ENCODE measurements at places on chromosomes 3 and 15.

- DNase-seq: no peak
Measured at GRCh38 chr3:71217640-71218222, 365.8 kb downstream of the FOXP1 start.

DNA sequence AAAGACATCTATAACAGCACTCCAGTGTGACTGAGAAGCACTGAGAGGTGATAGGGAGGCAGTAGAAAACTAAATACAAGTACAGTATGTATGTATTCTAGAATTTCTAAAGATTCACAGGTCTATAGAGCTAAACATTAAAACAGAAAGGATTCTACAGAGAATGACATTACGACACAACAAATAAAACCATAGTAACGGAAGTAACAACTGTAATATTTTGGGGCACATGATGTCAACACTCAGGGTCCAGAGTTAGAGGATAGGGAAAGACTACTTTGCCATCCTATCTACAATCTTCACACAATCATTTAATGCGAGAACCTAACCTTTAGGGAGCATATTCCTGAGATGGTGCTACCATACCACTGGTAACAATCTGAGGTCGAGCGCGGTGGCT is 13.6 kb downstream of the UBXN7 start:
- no peak for DNase-seq

DNA sequence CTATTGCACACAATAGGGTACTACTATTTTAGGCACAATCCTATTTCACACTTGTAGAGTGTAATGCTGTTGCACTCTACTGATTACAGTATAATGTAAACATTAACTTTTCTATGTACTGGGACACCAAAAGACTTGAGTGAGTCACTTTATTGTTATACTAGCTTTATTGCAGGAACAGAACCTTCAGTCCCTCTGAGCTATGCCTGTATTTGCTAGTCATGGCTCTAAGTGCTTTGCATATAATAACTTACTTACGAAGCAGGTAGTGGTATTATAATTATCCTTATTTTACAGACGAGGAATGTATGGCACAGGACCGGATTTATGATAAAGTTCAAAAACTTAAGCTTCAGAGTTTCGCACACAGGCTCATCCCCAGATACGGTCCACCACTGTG is 106.6 kb upstream of the SLC6A6 start:
- no peak for DNase-seq

GRCh38 chr3:126612479-126613205 is 42.3 kb downstream of the TXNRD3 start:
- no peak for DNase-seq

All from uterus (tissue), 4 donors.